Activated naive CD4-positive, alpha-beta T cell treated with Interleukin-2 at 50 U/mL for 16 hours (primary cell): ENCODE measurements at places on chromosomes 5 and 9.

DNA sequence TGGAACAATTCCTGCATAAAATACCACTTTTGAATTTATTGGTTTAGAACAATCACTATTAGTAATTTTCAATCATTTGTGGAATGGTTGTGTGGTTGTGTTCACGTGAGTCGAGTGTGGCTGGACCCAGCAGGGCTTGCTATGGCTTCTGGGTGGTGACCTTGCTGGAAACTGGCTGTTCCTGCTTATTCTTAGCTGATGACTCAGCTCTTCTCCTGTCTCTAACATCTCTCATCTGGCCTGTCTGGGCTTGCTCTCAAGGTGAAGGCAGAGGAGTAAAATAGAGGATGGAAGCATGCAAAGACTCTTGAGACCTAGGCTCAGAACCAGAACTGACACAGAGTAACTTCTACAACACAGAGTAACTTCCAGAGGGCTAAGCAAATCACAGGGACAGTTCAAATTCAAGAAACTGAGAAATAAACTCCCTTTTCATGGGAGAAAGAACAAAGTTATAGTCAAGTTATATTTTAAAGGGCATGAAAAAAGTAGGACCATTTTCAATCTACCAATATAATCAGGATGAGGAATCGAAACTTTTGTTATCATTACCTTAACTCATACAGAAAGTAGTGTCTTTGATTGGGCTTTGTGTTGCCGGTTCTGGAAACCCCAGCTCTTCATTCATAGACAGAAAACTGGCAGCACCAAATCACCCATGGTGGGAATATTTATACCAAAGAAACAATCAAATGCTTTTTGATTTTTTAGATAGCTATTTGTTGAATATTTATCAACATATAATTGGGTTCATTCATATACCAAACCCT is 665.1 kb downstream of the CDH18 start:
- no peak for DNase-seq

DNA sequence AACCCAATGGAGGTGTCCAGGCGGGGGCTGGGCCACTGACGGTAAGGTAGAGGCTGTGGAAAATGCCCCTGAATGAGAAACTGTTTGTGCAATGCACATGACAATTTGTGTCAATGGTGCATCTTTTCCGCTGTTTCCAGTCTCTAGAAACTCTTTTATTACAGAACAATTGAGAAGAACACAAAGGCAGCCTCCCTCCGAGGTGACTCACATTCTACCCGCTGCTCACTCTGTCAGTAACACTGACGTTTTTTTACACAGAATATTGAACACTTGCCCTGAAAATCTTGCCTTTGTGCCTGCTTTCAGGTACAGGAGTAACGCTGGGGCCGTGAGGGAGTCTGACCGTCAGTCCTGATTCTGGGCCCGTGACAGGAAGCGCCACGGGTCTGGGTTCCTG is 11.7 kb upstream of the TENT4A start:
- DNase-seq: no peak

GRCh38 chr5:150114773-150115408 is 28.5 kb upstream of the CSF1R start:
- no peak for DNase-seq

GRCh38 chr5:146940295-146940694 is 61.7 kb upstream of the PPP2R2B start:
- DNase-seq: no peak

- DNase-seq: no peak
Measured at GRCh38 chr5:15249152-15249551, 250.8 kb upstream of the FBXL7 start.
